ENCODE measurements at places on chromosomes 16 and 17. TPM values are rescaled to one million over a fixed set of nuclear protein-coding genes. Genes with fewer than 3 reads are reported as not detected.

GRCh38 chr17:29945281-29945680 lies 3.8 kb downstream of the EFCAB5 start:
- H3K27ac ChIP-seq, result no peak overlapping the region
- H3K4me1 ChIP-seq, result no peaks in the 10 kb centered on the region
- H3K36me3 ChIP-seq, result no peaks in the 10 kb centered on the region
- H3K27me3 ChIP-seq, result no peaks in the 10 kb centered on the region
- H3K4me3 ChIP-seq, result no peak overlapping the region
- no peak for DNase-seq

DNA sequence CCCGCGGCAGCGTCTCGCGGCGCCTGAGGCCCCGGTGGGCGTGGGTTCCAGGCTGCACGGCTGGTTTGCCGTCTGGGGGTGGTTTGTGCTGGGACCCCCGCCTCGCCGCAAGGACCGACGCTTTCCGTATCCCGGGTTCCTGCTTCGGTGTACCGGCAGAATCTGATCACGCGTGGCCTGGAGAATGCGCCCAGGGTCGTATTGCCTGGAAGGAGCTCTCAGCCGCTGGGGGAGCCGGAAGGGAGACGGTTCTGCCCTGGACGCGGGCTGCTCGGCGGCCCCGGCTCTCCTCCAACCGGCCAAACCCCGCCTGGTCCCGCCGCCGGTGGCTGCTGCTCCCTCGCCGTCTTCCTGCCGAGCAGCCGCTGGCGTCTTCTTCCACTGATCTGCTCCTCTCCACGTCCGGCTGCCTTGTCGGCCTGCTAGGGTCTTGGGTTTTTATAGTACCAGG lies 39.8 kb downstream of the ZNF778 start:
- H3K4me3 ChIP-seq, result peak overlapping the region; percentile 30
- no peaks in the 10 kb centered on the region for H3K27me3 ChIP-seq
- H3K36me3 ChIP-seq, result no peaks in the 10 kb centered on the region
- peaks cover 11% of the 10 kb centered on the region for H3K4me1 ChIP-seq
- H3K27ac ChIP-seq, result no peak overlapping the region

The HOXB4 gene
- 3.0 TPM for total RNA-seq

GRCh38 chr17:83179374-83179773 lies 100.0 kb downstream of the METRNL start:
- no peak overlapping the region for H3K27ac ChIP-seq
- H3K27me3 ChIP-seq, result no peaks in the 10 kb centered on the region
- peaks cover 3% of the 10 kb centered on the region for H3K4me1 ChIP-seq
- peak; percentile 43 for DNase-seq
- no peaks in the 10 kb centered on the region for H3K36me3 ChIP-seq

The CLEC18B gene
- total RNA-seq, result 0.24 TPM

The KRTAP17-1 gene
- not detected for total RNA-seq

- peaks cover 2% of the 10 kb centered on the region for H3K4me1 ChIP-seq
- no peak overlapping the region for H3K27ac ChIP-seq
- H3K36me3 ChIP-seq, result no peaks in the 10 kb centered on the region
- H3K27me3 ChIP-seq, result no peaks in the 10 kb centered on the region
These were observed 54.8 kb downstream of the RMI2 start for GRCh38 chr16:11400076-11400475.

DNA sequence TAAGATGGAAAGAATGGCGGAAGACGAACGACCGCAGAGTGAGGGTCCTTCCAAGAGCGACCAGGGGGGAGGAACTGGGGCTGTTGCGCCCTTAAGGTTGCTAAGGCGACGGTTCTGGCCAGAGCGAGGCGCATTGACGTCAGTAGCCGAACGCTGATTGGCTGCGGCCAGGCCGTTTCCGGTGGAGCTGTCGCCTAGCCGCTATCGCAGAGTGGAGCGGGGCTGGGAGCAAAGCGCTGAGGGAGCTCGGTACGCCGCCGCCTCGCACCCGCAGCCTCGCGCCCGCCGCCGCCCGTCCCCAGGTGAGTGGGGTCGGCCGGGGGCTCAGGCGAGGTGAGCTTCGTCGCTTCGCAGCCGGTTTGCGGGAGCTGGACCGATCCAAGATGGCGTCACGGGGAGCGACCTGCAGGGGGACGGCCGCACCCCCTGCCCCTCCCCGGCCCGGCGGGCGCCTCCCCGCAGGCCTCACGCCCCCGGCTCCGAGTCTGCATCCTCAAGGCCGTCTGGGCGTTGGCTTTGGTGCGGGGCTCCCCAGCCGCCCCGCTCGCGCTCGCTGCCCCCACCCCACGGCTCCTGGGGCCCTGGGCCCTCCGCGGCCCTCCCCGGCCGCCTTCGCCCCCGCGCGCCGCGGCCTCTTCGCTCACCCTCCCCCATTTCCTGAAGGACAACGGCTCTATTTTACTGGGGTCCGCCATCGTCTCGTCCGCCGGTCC lies at the start of gene PRKAR1A:
Gene PRKAR1A, plus strand, starts transcription at position 184 of the 713 bp plus-strand sequence. CDS start 2,970 bp downstream, outside the sequence.
- peak within 1 kb of the TSS; percentile 99 for H3K27ac ChIP-seq
- no peaks in the 10 kb centered on the region for H3K27me3 ChIP-seq
- peak within 1 kb of the TSS; percentile 87 for H3K4me3 ChIP-seq
- H3K4me1 ChIP-seq, result peaks cover 5% of the 10 kb centered on the region
- no peaks in the 10 kb centered on the region for H3K36me3 ChIP-seq
- DNase-seq, result peak; percentile 96

DNA sequence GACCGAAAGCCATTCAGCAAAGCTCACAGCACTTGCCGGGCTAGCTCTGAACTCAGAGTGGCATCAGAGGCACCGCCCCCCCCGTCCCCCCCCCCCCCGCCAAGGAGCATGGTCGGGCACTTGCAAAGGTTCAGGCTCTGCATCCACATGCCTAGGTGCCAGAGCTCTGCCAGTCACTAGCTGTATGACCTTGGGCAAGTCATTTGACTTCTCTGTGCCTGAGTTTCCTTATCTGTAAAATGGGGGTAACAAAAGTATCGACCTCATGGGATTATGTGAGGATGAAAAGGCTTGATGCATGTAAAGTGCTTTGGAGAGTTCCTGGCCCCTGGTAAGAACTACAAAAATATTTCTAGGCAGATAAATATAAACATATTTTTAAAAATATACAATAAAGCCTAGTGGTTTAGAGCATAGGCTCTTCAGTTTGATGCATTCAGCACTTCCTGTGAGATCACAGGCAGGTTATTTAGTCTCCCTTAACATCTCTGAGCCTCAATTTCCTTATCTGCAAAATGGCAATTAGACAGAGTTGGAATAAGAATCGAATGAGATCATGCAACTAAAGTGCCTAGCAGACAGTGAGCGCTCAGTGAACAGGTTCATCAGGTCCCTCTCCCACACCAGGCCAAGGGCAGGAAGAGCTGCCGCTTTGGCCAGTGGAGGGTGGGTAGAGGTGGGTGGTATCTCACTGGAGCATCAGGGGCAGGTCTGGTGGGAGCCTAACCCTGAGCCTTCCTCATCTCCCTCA lies 117.2 kb downstream of the CYLD start:
- H3K4me3 ChIP-seq, result no peak overlapping the region
- no peak for DNase-seq
- no peaks in the 10 kb centered on the region for H3K27me3 ChIP-seq
- H3K36me3 ChIP-seq, result no peaks in the 10 kb centered on the region
- no peaks in the 10 kb centered on the region for H3K4me1 ChIP-seq

DNA sequence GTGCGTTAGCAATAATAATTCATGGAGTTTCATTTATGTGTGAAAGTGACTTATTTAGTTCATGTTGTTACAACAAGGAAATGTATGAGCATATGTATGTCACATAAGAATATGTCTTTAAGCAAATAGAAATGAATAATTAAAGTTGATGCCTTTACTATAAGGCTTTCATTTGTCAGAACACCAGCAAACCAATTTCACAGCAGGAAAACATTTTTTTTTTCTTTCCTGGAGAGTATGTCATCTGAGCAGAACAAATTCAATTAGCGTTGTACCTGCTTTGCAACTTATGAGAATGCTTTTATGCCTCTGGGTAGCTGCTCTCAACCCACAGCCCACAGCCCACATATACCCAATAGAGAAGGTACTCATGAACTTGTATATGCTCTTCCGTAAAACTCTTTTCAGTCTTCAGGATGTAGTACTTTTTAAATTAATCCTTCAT lies 26.3 kb upstream of the APOH start:
- H3K27me3 ChIP-seq, result no peaks in the 10 kb centered on the region
- no peaks in the 10 kb centered on the region for H3K4me1 ChIP-seq
- H3K4me3 ChIP-seq, result no peak overlapping the region
- no peak for DNase-seq

GRCh38 chr17:55652825-55653224 lies 69.8 kb downstream of the TMEM100 start:
- no peak overlapping the region for H3K4me3 ChIP-seq
- no peak for DNase-seq
- H3K27me3 ChIP-seq, result no peaks in the 10 kb centered on the region
- no peaks in the 10 kb centered on the region for H3K4me1 ChIP-seq
- no peaks in the 10 kb centered on the region for H3K36me3 ChIP-seq

The GRAPL gene
- total RNA-seq, result 4.0 TPM

The KRTAP1-1 gene
- not detected for total RNA-seq

- H3K27ac ChIP-seq, result peak overlapping the region; percentile 53
- DNase-seq, result no peak
- H3K27me3 ChIP-seq, result no peaks in the 10 kb centered on the region
- H3K4me1 ChIP-seq, result peaks cover 7% of the 10 kb centered on the region
- peak overlapping the region; percentile 86 for H3K4me3 ChIP-seq
- H3K36me3 ChIP-seq, result no peaks in the 10 kb centered on the region
These were observed 30.9 kb downstream of the FAM222B start for GRCh38 chr17:28811651-28812090.

The PPP1R1B gene
- 23.0 TPM for total RNA-seq

DNA sequence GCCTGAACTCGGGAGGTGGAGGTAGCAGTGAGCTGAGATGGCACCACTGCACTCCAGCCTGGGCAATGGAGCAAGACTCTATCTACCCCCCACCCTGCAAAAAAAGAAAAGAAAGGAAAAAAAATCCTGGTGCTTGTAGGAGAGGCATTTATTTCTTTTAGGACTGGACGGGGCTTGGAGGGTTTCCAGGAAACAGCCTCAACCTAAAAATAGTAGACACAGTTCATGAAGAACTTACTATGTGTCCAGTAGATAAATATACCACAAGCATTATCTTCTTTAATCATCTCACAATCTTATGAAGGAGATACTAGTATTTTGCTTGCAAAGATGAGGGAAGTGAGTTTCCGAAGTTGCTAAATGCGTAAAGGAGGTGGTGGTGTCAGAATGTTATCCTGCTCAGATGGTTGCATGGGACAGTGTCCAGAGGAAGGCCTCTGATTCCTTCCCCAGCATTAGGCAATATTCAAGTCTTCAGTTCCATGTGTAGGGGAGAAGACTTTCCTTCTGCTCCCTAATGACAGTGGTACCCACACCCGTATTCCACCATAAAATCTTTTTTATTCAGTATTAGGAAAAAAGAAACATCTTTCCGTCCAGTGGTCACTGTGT lies 263.2 kb downstream of the WWOX start:
- no peak for DNase-seq
- no peak overlapping the region for H3K27ac ChIP-seq
- no peaks in the 10 kb centered on the region for H3K36me3 ChIP-seq

The TBC1D3 gene
- total RNA-seq, result not detected

GRCh38 chr17:80220736-80221215 lies 549 bp downstream of the SLC26A11 start:
- peak; percentile 61 for DNase-seq
- H3K4me1 ChIP-seq, result peaks cover 10% of the 10 kb centered on the region

The VASN gene
- total RNA-seq, result 34.6 TPM

All from ovary (tissue), 10 donors.